ENCODE measurements at places on chromosomes 3 and 15.

GRCh38 chr3:188440340-188440972, 286.5 kb downstream of the LPP start:
- no peak for DNase-seq

DNA sequence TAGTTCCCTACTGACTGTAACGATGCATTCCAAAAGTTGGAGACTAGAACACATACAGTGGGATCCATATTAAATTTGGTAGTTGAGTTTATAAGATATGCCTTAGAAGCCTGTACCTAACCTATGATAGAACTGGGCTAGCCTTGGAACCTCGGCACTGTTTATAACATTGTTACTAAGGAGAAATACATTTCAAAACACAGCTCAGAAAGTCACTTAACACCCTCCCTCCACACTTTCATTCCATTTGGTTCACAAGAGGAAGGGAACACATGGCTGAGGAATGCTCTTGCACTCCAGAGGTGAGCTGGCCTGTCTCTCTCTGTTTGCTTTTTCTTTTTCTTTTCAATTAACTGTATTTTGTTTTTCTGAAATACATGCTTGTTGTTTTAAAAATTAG, 48.7 kb upstream of the TSC22D2 start:
- no peak for DNase-seq

DNA sequence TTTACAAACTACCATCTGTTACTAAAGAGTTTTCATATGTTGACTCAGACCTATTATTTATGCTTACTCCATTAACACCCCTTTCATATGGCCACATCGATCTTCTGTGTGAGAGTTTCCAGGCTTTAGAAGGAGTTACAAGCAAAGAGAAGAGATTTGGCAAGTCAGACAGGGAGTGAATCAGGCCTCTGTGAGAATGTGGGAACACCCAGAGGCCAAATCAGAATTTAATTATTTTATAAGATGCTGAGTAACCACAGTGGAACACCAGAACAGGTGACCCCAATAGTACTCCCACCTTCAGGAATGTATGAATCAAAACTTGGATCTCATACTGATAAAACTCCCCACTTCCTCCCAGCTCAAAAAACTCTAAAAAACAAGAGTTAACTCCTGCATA, 42.0 kb downstream of the IFT57 start:
- DNase-seq, result no peak

DNA sequence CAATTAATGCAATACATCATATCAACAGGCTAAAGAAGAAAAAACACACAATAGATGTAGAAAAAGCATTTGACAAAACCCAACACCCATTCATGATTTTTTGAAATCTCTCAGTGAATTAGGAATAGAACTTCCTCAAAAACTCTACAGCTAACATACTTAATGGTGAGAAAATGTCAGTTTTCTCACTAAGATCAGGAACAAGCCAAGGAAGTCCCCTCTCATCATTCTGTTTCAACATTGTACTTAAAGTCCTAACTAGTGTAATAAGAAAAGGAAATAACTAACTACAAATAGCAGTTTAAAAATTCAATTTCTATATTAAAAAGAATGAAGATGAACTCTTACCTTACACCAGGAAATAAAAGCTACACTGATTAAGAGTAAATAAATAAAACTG, 77.8 kb downstream of the DCLK3 start:
- no peak for DNase-seq

GRCh38 chr3:134333522-134334181, 40.6 kb downstream of the AMOTL2 start:
- no peak for DNase-seq

DNA sequence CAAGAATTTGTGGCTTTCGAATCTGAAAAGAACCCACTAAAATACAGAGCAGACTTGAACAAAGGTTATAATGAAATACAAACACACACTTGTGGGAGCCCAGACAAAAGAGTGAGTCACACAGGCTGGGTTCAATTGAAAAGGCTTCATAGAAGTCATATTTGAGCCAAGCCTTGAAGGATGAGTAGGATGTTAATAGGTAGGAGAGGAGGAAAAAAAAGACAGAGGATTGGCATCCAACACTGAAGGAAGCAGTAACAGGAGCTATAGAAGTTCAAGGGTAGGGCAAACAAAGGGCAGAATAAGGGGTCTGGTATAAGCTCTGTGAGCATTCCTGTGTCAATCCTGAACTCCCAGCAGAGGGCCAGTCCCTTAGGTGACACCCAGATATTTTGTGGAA, 325.4 kb downstream of the FOXP1 start:
- no peak for DNase-seq

GRCh38 chr3:126102530-126102951, 18.6 kb upstream of the SLC41A3 start:
- DNase-seq, result no peak
